Activated naive CD8-positive, alpha-beta T cell treated with anti-CD3 and anti-CD28 coated beads, Interleukin-2, amount 10 ng/mL, durations not matched to agents 7 days and 5 days (primary cell): ENCODE measurements at places on chromosomes 12 and 14.

- DNase-seq, result no peak
These were observed 9.3 kb downstream of the EIF5 start for GRCh38 chr14:103343164-103343879.

DNA sequence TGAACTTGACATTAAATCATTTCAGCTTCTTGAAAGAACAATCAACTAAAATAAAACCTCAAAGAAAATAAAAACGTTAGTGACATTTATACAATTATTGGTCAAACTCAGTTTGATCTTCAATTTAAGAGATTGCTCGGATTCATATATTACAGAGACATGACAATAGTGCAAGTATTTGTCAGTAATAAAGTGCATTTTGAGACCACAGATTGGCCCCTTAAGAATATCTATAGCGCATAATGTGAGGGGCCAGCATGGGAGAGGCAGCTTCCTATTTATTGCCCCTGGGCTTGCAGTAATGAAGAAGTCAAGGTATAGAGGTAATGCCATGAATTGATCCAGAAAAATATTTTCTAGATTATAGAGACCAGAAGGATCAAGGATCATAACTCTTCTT is 552.3 kb downstream of the VRK1 start:
- no peak for DNase-seq

- no peak for DNase-seq
These were observed 2.9 kb upstream of the NAB2 start for GRCh38 chr12:57085999-57086492.

GRCh38 chr14:52124791-52125684 is 56.2 kb upstream of the NID2 start:
- DNase-seq, result no peak

DNA sequence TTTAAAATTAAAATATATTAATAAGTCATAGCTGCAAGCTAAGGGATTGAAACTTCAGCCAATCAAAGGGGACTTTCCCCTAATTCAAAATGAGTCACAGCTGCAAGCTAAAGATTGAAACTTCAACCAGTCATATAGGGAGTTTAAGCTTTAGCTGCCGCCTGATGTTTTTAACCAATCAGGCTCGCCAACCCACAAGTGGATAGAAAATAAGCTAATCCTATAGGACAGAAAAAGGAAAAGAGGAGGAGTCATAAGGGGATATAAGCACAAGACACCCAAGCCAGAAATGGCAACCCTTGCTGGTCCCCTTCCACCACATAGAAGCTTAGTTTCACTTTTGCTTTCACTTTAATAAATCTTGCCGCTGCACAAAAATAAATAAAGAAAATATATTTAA is 1154.6 kb downstream of the GALC start:
- DNase-seq, result no peak

DNA sequence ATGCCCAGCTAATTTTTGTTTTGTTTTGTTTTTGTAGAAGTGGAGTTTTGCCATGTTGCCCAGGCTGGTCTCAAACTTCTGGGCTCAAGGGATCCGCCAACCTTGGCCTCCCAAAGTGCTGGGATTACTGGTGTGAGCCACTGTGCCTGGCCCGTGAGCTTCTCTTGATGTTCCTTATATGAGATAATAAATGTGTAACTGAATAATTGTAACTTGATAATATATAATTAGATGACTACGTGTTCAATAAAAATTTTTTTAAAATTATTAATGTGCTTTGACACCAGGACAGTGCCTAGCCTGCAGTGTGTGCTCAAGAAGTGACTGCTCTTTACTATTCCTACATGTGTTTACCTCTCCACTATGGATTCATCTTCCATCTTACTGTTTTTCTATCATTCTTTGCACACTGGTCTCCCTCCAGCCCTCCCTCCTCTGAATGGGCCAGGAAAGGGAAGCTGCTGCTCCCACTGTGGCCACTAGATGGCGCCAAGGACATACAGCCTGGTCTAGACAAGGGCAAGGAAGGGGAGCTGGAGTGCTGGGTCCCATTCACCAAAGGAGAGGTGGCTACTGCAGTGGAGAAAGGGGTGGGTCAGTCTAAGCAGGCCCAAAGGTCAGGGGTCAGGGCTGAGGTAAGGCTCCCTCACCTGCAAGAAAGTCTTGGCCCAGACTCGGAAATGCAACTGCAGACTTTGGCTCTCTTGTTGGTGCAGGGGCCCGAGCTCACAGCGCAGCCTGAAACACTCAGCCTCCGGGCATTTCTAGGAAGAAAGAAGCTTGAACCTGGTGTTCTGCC is 14.7 kb upstream of the ZNF385A start:
- peak; percentile 86 for DNase-seq

- no peak for DNase-seq
These were observed 451.6 kb downstream of the TRHDE start for GRCh38 chr12:72723732-72724131.

GRCh38 chr12:25741917-25742316 is 188.8 kb upstream of the LMNTD1 start:
- no peak for DNase-seq

DNA sequence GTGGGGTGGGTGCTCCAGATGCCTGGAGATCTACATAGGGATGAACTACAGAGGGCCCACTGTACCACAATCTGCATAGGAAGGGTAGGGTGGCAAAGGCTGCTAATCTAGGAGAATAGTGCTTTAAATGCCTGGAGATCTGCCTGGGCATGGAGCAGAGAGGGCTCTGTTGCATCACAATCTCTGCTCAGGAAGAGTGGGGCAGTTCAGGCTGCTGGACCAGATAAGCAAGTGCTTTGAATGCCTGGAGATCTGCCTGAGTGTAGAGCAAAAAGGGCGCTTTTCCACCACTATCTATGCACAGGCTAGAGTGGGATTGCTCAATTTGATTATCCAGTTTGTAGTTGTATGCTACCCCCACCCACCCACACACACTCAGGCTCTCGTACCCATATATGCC is 886.3 kb upstream of the SEL1L start:
- no peak for DNase-seq

DNA sequence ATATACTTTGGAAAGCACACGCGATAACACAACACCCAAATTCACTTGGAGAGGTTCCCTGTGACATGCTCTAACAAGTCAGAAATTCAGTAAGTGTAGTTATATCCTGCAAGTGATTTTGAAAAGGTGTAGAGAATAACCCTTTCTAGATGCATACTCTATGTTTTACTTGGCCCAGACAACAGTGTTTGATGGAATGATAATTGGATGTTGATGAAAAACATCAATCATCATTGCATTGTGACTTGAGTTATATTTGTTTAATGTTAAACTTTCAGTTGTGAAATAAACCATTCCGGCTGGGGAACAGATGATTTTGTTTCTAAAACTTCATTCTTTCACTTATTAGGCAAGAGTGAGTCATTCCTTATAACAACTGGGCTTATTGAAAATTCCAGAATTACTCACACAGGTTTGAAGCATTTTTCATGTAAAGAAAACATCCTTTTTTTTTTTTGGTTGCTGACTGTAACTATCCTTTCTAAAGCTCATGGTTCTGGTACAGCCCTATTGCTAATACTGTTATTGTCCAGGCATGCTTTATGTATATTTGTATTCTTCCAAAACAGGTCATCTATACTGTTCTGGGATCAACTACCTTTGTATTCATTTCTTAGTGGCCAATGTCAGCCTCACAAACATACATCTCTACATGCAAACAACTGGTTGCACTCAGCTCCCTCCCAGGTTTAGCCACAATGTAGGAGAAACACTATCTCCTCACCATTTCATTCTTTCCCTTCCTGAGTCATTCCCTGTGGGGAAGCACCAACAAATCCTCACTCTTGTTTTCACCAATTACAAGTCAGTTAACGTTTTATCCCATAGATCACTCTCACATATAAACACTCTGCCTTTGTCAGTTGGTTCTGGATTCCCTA is 121.2 kb upstream of the LRIG3 start:
- DNase-seq, result no peak

- no peak for DNase-seq
These were observed 23.4 kb downstream of the ALDH1L2 start for GRCh38 chr12:105060715-105061378.

DNA sequence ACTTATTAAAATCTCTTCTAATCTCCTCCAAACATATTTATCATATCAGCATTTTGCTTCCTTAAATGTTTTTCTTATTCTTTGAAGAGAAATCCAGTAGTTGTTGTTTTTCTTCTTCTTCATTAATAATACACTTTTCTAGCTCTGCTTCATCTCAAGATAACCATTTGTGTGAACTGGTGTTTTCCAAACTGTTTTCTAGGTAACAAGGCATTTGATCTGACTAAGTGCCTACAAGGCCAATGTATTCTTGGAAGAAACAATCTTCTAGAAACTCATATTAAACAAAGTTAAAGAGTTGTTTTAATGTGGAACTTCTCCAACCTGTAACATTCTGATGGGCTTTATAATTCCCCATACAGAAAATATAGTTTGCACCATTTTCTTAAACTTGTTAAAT is 30.8 kb upstream of the IFNG start:
- DNase-seq, result no peak

- no peak for DNase-seq
These were observed 172.7 kb downstream of the APAF1 start for GRCh38 chr12:98817742-98818141.
